ENCODE measurements at places on chromosomes 3 and 15. TPM values are rescaled to one million over a fixed set of nuclear protein-coding genes. Genes with fewer than 3 reads are reported as not detected.

DNA sequence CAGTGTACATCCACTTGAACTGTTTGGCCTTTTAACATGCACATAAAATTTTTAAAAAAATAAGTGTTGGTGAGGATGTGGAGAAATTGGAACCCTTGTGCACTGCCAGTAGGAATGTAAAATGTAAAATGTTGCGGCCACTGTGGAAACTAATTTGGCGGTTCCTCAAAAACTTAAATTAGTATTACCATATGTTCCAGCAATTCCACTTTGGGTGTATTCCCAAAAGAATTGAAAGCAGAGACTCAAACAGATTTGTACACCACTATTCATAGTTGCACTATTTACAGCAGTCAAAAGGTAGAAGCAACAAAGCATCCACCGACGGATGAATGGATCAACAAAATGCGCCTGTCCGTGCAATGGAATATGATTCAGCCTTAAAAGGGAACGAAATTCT is 55.2 kb upstream of the SEC61A1 start:
- H3K4me3 ChIP-seq = no peak overlapping the region
- no peak for DNase-seq
- no peaks in the 10 kb centered on the region for H3K27me3 ChIP-seq
- no peaks in the 10 kb centered on the region for H3K4me1 ChIP-seq
- H3K27ac ChIP-seq = no peak overlapping the region

DNA sequence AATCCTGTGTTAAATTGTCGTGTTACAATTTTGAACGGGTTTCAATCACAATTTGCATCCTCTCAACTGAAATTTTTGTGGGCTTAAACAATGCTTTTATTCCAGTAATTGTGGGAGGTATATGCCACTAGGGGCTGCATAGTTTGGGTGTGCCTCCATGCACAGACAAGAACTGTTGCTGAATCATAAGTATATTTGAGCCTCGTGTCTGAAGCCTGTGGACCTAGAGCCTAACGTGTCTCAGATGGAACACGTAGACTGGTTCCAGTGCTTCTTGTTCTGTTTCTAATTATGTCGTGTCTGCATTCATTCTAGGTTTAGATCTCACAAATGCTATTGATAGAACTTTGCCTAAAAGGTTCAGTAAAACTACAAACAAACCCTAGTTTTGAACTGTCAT is 363.4 kb downstream of the RBMS3 start:
- no peak overlapping the region for H3K27ac ChIP-seq
- DNase-seq = no peak
- H3K36me3 ChIP-seq = no peaks in the 10 kb centered on the region
- no peaks in the 10 kb centered on the region for H3K4me1 ChIP-seq

DNA sequence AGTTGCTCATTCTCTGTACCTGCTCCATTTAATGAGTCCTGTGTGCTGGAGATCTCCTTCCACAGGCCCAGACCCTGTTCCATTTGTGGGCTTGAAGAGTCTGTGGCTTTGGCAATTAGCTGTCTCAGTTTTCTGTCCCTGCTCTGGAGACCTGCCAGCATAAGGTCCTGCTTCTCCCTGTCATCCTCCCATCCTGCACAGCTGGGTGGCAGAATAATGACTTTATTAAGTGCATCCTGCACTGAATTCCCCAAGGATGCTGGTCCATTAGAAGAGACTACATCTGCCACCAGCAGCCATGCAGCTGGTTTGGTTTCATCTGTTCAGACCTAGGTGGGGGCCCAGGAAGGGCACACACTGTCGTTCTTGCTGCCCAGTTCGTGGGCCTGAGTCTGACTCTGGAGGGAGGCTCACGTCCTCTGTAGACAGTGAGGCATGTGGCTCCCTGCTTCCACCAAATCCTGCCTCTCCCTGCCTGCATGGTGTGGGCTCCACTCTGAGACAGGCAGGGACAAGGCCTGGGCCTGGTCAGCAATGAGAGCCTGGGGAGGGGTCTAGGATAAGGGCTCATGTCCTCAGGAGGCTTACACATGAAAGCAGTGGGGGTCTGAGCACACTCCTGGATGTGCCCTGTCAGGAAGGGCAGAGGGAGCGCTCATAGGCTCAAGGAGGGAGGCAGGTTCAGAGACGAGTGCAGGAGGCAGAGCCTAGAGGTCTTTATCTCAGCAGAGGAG is 78.4 kb upstream of the PRR23E start:
- no peaks in the 10 kb centered on the region for H3K36me3 ChIP-seq
- DNase-seq = no peak
- no peaks in the 10 kb centered on the region for H3K4me1 ChIP-seq
- H3K4me3 ChIP-seq = no peak overlapping the region
- no peak overlapping the region for H3K27ac ChIP-seq

DNA sequence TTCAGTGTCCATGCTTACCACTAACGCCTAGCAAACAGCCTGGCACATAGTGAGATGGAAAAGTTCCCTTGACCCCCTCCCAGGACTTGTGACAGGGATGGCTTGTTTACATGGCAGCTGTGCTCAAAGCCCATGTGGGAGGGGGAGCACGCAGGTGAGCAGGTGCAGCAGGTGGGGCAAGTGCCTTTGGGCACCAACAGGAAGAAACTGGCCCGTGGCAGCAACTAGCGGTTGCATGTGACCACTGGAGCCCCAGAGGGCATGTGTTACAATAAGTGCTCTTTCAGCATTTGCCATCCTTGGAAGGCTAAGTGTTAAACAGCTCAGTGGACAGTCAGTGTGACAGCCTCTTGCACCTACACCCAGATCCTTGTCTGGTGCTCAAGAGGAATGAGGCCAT is 734.6 kb downstream of the TUSC7 start:
- no peaks in the 10 kb centered on the region for H3K4me1 ChIP-seq
- H3K4me3 ChIP-seq = no peak overlapping the region
- DNase-seq = no peak
- no peaks in the 10 kb centered on the region for H3K27me3 ChIP-seq
- H3K36me3 ChIP-seq = no peaks in the 10 kb centered on the region

- no peaks in the 10 kb centered on the region for H3K27me3 ChIP-seq
- H3K27ac ChIP-seq = no peak overlapping the region
- peaks cover 10% of the 10 kb centered on the region for H3K4me1 ChIP-seq
- H3K4me3 ChIP-seq = no peak overlapping the region
Measured at GRCh38 chr15:45162771-45163507, 24.8 kb downstream of the SHF start.

DNA sequence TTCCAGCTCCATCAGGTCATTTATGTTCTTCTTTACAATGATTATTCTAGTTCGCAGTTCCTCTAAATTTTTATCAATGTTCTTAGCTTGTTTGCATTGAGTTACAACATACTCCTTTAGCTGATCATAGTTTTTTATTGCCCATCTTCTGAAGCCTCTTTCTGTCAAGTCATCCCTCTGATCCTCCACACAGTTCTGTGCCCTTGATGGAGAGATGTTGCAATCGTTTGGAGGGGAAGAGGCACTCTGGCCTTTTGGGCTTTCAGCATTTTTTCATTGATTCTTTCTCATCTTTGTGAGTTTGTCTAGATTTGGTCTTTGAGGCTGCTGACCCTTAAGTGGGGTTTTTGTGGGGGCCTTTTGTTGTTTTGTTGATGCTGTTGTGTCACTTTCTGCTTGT is 234.6 kb upstream of the CBLB start:
- DNase-seq = no peak
- H3K27me3 ChIP-seq = no peaks in the 10 kb centered on the region
- no peak overlapping the region for H3K27ac ChIP-seq
- no peaks in the 10 kb centered on the region for H3K36me3 ChIP-seq
- H3K4me1 ChIP-seq = no peaks in the 10 kb centered on the region

DNA sequence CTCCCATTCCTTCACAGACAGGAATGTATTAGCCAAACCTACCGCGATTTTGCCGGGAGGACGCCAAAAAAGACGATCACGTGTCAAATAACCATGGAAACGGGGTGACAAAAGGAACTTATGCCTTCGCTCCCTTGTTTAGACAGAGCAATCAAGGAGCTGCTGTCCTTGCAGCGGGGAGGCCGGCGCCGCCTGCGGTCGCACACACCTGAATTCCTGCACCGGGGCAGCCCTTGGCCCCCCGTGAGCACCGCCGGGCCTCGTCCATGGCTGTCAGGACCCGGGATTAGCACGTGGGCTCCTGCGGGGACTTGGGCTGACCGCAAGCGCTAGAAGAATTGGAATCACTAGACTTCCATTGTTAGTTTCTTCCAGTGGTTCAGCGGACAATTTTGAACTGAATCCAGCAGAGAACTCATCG is 193.1 kb downstream of the SHQ1 start:
- no peak overlapping the region for H3K27ac ChIP-seq
- H3K4me1 ChIP-seq = no peaks in the 10 kb centered on the region
- no peak for DNase-seq
- peaks cover 15% of the 10 kb centered on the region for H3K27me3 ChIP-seq
- no peak overlapping the region for H3K4me3 ChIP-seq

GRCh38 chr15:31156226-31156625 is 54.7 kb upstream of the TRPM1 start:
- DNase-seq = no peak
- no peak overlapping the region for H3K4me3 ChIP-seq
- no peaks in the 10 kb centered on the region for H3K27me3 ChIP-seq
- no peak overlapping the region for H3K27ac ChIP-seq
- no peaks in the 10 kb centered on the region for H3K4me1 ChIP-seq
- no peaks in the 10 kb centered on the region for H3K36me3 ChIP-seq

DNA sequence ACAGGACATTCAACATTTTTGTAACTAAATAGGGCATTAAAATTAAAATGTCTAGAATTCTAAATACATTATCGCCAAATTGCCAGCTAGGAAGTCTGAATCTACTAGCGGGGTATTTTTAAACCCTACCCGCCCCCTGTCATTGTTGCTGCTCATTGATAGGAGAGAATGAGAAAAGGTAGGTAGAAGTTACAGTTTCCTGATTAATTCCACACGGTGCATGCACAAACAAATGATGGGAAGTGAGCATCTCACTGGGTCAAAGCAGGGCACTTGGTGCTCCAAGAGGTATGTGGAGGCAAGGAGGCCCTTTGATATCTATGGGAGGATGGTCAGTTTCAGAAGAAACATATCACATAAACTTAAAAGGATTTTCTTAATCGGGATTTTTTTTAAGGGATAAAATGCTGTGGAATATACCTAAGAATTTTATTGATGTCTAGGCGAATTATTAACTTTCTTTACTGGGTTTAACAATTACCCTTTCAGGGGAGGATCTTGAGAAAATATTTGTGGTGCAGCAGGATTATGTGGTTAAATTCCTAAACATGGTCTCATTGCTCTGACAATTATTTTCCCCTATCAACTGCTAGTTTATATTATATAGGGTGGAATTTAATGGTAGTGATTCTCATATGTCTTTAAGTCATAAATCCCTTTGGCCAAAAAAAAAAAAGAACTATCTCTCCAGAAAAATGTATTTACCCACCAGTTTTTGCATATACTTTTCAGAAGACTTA is 236.0 kb upstream of the GOLGA6L4 start:
- no peaks in the 10 kb centered on the region for H3K36me3 ChIP-seq
- no peak overlapping the region for H3K4me3 ChIP-seq
- no peak overlapping the region for H3K27ac ChIP-seq

- H3K4me1 ChIP-seq = no peaks in the 10 kb centered on the region
- H3K27me3 ChIP-seq = no peaks in the 10 kb centered on the region
- H3K36me3 ChIP-seq = no peaks in the 10 kb centered on the region
- H3K4me3 ChIP-seq = no peak overlapping the region
Measured at GRCh38 chr3:161028555-161029153, 76.5 kb downstream of the B3GALNT1 start.

GRCh38 chr3:189169728-189170127 is 2.0 kb upstream of the TPRG1 start:
- H3K4me1 ChIP-seq = no peaks in the 10 kb centered on the region
- no peak for DNase-seq
- H3K27ac ChIP-seq = no peak overlapping the region
- no peaks in the 10 kb centered on the region for H3K27me3 ChIP-seq
- H3K4me3 ChIP-seq = no peak overlapping the region
- H3K36me3 ChIP-seq = no peaks in the 10 kb centered on the region

DNA sequence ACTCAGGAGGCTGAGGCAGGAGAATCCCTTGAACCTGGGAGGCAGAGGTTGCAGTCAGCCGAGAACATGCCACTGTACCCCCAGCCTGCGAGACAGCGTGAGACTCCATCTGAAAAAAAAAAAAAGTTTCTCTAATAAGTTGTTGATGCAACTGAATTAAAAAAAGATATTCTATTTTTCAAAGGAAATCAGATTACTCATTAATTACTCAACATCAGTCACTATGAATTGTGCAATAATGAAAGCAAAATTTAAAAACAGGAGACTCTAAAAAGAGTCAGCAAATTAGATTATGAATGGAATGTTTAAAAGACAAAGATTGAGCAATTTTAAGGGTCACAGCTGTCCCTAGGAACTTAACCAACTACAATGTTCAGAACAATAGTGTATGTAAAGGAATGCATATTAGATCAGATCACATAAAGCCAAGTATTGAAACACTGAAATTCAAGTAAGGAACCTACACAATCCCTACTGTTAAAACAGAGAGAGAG is 60.2 kb upstream of the SLC4A7 start:
- H3K27ac ChIP-seq = peak overlapping the region; percentile 22
- H3K36me3 ChIP-seq = no peaks in the 10 kb centered on the region
- H3K27me3 ChIP-seq = no peaks in the 10 kb centered on the region
- no peaks in the 10 kb centered on the region for H3K4me1 ChIP-seq
- H3K4me3 ChIP-seq = no peak overlapping the region

TRIM71 gene
- not detected for total RNA-seq

- H3K27me3 ChIP-seq = no peaks in the 10 kb centered on the region
- no peak for DNase-seq
- no peaks in the 10 kb centered on the region for H3K4me1 ChIP-seq
- H3K27ac ChIP-seq = no peak overlapping the region
- H3K4me3 ChIP-seq = no peak overlapping the region
Measured at GRCh38 chr3:186971578-186971977, 41.3 kb downstream of the ST6GAL1 start.

GRCh38 chr3:141146979-141147470 is 84.6 kb upstream of the PXYLP1 start:
- no peak overlapping the region for H3K27ac ChIP-seq
- H3K4me1 ChIP-seq = no peaks in the 10 kb centered on the region

DNA sequence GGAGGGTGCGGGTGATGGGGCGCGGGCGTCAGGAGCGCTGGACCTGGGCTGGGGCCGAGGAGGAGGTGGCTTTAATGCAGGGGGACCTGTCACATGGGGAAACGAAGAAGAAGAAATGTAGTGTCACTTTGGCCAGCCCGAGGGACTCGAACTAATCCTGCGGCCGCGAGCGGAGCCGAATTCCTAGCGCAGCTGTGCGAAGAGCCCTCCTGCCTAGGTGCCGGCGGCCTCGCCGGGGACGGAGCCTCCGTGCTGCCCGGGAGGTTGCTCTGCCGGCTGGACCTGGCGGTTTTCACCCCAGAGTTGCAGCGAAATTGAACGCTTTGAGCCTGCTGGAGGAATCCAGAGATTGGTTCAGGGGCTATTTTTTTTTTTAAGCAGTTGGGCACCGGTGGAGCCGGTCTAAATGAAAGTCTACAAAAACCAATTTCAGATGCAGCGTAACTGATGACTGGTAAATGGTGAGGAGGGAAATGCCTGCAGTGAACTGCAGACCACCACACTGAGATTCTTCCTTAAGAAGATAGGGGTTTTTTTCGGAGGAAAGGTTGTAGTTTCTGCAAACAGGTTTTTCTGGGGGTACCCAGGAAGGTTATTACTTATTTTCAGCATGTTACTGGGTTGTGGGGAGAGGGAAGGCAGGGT is 662 bp downstream of the TMEM108 start:
- H3K4me3 ChIP-seq = peak overlapping the region; percentile 41
- peaks cover 9% of the 10 kb centered on the region for H3K4me1 ChIP-seq
- H3K27me3 ChIP-seq = peaks cover 35% of the 10 kb centered on the region
- no peak for DNase-seq
- no peak overlapping the region for H3K27ac ChIP-seq
